ENCODE measurements at places on chromosomes 12 and 14.

- no peak for DNase-seq
These were observed 5.1 kb downstream of the MON2 start for GRCh38 chr12:62471734-62472133.

- no peak for DNase-seq
These were observed 46.3 kb upstream of the TMPO start for GRCh38 chr12:98469109-98469508.

DNA sequence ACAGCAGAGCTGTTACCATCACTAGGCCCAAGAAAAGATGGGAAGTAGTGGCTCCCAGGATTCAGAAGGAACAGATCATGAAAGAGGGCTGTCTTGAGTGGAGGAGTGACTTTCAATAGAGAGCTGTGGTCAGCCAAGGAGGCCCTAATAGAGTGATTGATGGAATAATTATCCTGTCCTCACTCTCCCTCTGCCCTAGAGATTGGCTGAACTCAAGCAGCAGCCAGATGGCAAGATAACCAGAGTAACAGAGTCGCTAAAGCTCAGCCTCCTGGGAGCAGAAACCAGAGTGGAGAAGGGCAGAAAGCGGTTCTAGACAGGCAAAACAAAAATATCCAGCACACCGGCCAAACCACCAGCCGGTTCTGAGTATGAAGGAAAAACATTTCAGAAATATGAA lies 23.1 kb downstream of the GMFB start:
- no peak for DNase-seq

DNA sequence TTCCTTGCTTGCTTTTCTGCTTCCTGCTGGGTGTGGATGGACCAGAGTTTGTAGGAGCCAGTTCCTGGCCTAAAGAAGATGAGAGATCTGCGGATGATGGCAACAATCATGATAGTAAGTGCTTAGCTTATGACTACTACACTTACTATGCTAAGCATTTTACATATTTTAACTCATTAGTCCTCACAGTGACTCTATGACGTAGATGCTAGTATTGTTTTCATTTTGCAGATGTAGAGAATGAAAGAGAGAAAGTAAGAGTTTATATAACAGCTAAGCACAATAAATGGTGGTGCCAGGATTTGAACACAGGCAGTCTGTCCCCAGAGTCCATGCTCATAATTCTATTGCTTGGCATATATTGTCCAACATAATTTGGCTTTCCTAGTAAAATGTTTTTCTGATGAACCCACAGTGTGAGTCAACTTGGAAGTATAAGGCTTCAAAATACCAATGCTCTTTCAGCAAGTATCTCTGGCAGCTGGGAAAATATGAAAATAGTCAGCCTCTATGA lies 363.2 kb upstream of the DDHD1 start:
- peak; percentile 87 for DNase-seq

DNA sequence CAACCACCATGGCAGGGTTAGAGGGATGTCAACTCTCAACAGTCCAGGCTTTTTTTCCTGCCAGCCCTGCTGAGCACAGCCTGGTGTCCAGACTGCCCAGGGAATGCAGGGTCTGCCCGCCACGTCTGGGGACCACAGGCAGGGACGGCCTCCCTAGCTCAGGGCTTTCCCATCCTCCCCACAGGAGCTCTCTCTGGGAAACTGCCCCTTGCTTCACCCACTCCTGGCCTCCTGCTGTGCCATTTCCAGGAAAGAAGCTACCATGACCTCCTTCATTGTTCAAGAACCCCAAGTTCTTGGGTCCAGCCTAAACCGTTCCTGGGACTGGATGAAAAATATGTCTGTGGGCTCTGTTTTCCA lies 4.8 kb downstream of the SCNN1A start:
- DNase-seq = no peak

Measured in EL (cell line).